ENCODE measurements at places on chromosomes 4 and X. TPM values are rescaled to one million over a fixed set of nuclear protein-coding genes. Genes with fewer than 3 reads are reported as not detected.

Gene ITIH6
- polyA plus RNA-seq, result 0.18 TPM

Gene AFF2
- polyA plus RNA-seq, result 5.6 TPM

Gene FAAH2
- 13.5 TPM for polyA plus RNA-seq

Gene GAGE12J
- not detected for polyA plus RNA-seq

Gene DGKK
- polyA plus RNA-seq, result 10.9 TPM

Gene SCFD2
- 14.5 TPM for polyA plus RNA-seq

Gene NIPAL1
- 10.9 TPM for polyA plus RNA-seq

Gene SFRP2
- 16.5 TPM for polyA plus RNA-seq

Gene REELD1
- 0.31 TPM for polyA plus RNA-seq

Gene FRMPD4
- polyA plus RNA-seq, result 0.14 TPM

Gene ADGRG4
- not detected for polyA plus RNA-seq

Gene ARHGEF6
- 12.0 TPM for polyA plus RNA-seq

Gene ADH6
- polyA plus RNA-seq, result 28.1 TPM

Gene ZNF157
- 0.92 TPM for polyA plus RNA-seq

Gene ZIC3
- polyA plus RNA-seq, result not detected

Gene NALF2
- 0.80 TPM for polyA plus RNA-seq

Gene STBD1
- polyA plus RNA-seq, result 1.3 TPM

Gene KIT
- 17.4 TPM for polyA plus RNA-seq

Gene EPHA5
- polyA plus RNA-seq, result 0.57 TPM

Gene RAB40A
- 2.2 TPM for polyA plus RNA-seq

Gene PNMA6F
- polyA plus RNA-seq, result 0.10 TPM

Gene PABPC5
- polyA plus RNA-seq, result 5.9 TPM

Gene HTR2C
- polyA plus RNA-seq, result 0.53 TPM

Gene AASDH
- 30.9 TPM for polyA plus RNA-seq

Gene CXCL11
- 0.32 TPM for polyA plus RNA-seq

Gene OCIAD1
- polyA plus RNA-seq, result 243 TPM

Gene SMIM10L2A
- 11.2 TPM for polyA plus RNA-seq

Gene ART3
- polyA plus RNA-seq, result 0.28 TPM

Gene USO1
- 91.1 TPM for polyA plus RNA-seq

Gene PAGE2
- polyA plus RNA-seq, result not detected

Gene CXCL3
- polyA plus RNA-seq, result 0.18 TPM

Gene DDIT4L
- polyA plus RNA-seq, result 3.7 TPM

Gene CT83
- not detected for polyA plus RNA-seq

Gene HSPA4L
- 13.2 TPM for polyA plus RNA-seq

Gene DCAF4L1
- 0.12 TPM for polyA plus RNA-seq

Gene APOOL
- polyA plus RNA-seq, result 21.5 TPM

Gene SLC6A14
- polyA plus RNA-seq, result 0.06 TPM

Gene GC
- polyA plus RNA-seq, result 0.33 TPM

Gene GLRB
- 13.8 TPM for polyA plus RNA-seq

Gene ANXA3
- 53.1 TPM for polyA plus RNA-seq

Gene SRPK3
- polyA plus RNA-seq, result 0.78 TPM

Gene PPEF2
- 0.06 TPM for polyA plus RNA-seq

Gene TBC1D1
- 200 TPM for polyA plus RNA-seq

Gene SPANXC
- polyA plus RNA-seq, result not detected

Gene ZNF732
- polyA plus RNA-seq, result 2.2 TPM

Gene ADH7
- polyA plus RNA-seq, result not detected

Gene MAP9
- polyA plus RNA-seq, result 33.1 TPM

Gene TMEM150C
- polyA plus RNA-seq, result 27.5 TPM

Gene TCEAL3
- 41.6 TPM for polyA plus RNA-seq

Gene GALNTL6
- 0.85 TPM for polyA plus RNA-seq

Gene F8A3
- polyA plus RNA-seq, result 15.3 TPM

Gene S100P
- 10.9 TPM for polyA plus RNA-seq

Gene HCCS
- 30.2 TPM for polyA plus RNA-seq

All from right renal cortex interstitium (tissue), 3 donors.